ENCODE measurements at places on chromosomes 7 and 10.

- DNase-seq = no peak
Observed at GRCh38 chr7:107014387-107015023, 30.0 kb upstream of the PRKAR2B start.

DNA sequence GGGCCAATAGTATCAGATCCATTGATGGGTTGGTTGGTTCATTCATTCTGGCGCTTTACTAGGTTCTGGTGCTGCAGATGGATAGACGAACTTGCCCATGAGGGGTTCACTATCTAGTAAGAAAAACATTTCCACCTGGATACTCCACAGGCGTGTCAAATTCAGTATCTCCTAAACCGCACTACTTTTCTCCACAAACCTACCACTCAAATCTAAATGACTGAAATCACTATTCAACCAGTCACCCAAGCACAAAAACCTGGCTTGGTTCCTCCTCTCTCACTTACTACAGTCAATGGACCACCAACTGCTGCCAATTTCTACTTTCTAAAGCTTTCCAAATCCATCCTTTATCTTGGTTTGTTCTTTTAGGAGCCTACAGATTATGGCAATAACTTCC is 572 bp downstream of the AGK start:
- DNase-seq = no peak

GRCh38 chr7:34158368-34159153 is 253.2 kb downstream of the BMPER start:
- DNase-seq = no peak

DNA sequence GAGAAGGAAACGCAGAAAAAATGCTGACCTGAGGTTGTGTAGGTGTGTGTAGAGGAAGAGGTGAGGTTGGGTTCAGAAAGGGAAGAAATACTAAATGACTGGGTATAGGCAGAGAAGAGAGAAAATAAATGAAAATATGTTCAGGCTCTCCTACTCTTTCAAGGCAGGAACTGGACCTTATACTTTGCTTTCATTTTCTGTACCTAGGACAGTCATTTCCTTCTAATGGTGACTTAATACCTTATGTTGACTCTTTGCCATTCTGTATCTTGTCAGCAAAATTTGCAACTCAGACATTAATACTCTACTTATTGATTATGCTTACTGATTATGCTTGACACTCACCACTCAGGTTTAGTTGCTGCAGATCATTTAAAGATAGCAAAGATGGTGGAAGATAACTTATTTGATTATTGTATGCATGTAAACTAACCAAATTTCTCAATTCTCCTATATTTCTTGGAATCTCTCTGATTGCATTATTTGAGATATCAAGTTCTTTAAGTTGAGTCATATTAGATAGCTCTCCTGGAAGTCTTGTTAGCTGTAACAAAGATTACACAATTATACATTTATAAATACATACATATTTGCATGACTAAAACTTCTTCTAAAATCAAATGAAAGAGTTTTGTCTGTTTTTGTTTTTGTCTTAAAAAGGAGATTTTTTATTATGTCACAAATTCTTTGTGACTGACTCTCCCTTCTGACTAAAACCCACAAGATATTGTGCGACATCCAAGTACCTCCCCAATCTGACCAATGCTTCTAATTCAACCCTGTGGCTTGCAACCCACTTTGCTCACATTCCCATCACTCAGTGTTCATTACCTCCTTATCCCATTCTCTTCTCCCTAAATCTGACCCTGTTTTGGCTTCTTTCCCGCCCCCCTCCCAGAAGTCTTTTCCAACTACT is 20.0 kb downstream of the LRRD1 start:
- no peak for DNase-seq
